ENCODE measurements at places on chromosomes 7 and 10. TPM values are rescaled to one million over a fixed set of nuclear protein-coding genes. Genes with fewer than 3 reads are reported as not detected.

HOXA7 gene
- total RNA-seq: not detected

UNC5B gene
- total RNA-seq: 28.4 TPM

DNA sequence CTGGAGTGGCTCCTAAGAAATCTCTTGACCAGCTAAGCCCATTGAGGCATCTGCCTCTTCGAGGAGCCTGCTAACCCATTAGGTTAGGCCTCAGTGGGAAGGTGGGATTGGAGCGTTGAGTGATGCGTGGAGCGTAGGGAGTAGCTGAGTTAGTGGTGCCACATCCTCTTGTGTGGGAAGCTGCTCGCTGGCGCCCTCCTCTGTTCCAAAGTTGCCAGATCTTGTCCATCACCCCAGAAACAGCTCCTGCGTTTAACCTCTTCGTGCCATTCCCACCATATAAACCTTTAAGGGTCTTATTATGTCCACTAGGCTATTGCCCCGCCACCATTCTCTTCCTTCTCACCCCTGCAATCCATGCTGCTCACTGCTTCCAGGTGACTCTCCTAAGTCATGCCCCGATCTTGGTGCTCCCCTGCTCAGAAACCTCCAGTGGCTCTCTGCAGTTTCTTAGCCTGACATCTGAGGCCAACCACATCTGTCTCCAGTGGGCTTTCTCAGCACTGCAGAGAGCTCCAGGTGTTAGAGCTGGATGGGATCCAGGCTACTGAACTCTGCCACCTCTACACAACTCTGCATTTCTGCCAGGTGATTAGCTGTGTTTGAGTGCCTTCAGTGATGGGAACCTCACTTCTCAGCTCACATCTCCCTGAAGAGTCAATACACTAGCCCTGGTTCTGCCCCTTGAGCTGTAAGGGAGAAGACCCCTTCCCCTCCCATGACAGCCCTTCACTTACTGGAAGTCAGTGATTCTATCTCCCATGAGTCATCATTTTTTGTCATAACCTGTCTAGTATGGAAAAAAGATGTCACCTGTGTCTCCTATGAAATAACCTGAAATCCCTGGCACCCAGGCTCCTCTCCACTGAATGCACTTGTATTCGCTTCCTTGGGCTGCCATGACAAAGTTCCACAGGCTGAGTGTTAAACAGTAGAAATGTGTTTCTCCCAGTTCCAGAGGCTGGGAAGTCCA lies 65.0 kb upstream of the FGFR2 start:
- H3K4me1 ChIP-seq: no peaks in the 10 kb centered on the region
- peak; percentile 80 for DNase-seq
- H3K27ac ChIP-seq: no peak overlapping the region
- no peaks in the 10 kb centered on the region for H3K27me3 ChIP-seq
- H3K36me3 ChIP-seq: no peaks in the 10 kb centered on the region
- H3K4me3 ChIP-seq: no peak overlapping the region

- H3K27ac ChIP-seq: no peak overlapping the region
- no peak for DNase-seq
- H3K4me1 ChIP-seq: no peaks in the 10 kb centered on the region
- H3K36me3 ChIP-seq: peaks cover 10% of the 10 kb centered on the region
Measured at GRCh38 chr10:350981-351501, 215.8 kb downstream of the ZMYND11 start.

DNA sequence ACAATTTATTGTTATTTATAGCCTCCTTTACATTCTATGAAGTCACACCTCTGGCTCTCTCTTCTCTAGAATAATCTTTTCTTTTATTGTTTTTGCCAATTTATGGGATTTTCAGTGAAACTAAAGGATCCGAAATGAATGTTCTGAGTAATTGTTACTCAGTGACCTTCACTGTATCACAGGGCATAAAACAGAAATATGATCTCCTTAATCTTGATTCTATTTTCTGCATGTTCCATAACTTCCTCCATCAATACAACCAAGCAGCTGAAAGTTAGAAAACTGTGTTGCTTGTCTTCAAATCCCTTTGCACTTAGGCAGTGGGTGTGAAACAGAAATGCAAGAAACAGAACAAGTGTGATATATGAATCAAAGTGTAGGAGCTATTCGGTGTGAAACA lies 57.4 kb upstream of the FERD3L start:
- H3K4me3 ChIP-seq: no peak overlapping the region
- no peaks in the 10 kb centered on the region for H3K36me3 ChIP-seq
- H3K27ac ChIP-seq: no peak overlapping the region

FAM13C gene
- total RNA-seq: 0.39 TPM

- 0 out of 2 replicates have a peak, but pooled peaks cover 4% of the 10 kb centered on the region for H3K36me3 ChIP-seq
- DNase-seq: no peak
- peak overlapping the region; percentile 32 for H3K4me3 ChIP-seq
- H3K27me3 ChIP-seq: peaks cover 9% of the 10 kb centered on the region
Measured at GRCh38 chr7:128137181-128137580, 103.9 kb upstream of the LEP start.

Data from H9 (cell line).